Stimulated activated CD4-positive, alpha-beta T cell treated with anti-CD3 and anti-CD28 coated beads, Interleukin-4, amount 100 ng/mL, for 48 hours (primary cell): ENCODE measurements at places on chromosomes 1 and 21.

DNA sequence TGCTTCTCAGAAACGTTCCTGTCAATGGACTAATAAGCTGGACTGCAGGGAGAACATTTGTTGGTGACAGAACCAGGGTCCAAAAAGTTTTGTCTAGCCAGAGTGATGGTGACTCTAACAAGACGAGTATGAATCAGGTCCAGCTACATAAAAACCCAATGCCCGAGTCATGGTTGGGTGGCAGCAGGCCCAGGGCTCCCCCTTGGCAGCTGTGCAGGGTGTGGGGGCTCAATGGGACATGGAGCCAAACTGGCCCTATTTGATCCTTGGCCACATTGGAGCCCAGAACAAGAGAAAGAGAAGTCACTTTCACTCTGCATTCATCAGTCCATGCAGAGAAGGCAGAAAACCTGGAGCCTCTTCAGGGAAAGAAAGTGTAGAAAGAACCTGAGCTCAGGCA is 37.9 kb upstream of the TENT5C start:
- no peak for DNase-seq

- no peak for DNase-seq
These were observed 55.3 kb upstream of the DSCAM start for GRCh38 chr21:40902299-40902698.

DNA sequence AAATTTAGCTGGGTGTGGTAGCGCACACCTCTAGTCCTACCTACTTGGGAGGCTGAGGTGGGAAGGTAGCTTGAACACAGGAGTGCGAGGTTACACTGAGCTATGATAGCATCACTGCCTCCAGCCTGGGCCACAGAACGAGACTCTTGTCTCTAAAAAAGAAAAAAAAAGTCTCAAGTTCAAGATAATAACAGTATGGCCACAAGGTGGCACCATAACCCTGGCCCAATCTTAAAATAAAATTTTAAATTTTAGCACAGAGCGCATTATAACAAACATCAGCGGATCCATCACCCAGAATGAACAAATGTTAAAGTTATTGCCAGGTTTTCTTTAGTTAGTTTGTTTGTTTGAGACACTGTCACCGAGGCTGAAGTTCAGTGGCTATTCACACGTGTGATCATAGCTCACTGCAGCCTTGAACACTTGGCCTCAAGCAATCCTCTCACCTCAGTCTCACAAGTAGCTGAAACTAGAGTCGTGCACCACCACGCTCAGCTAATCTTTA is 2.9 kb upstream of the HTR6 start:
- DNase-seq, result no peak

GRCh38 chr1:101595881-101596374 is 359.1 kb downstream of the S1PR1 start:
- no peak for DNase-seq

DNA sequence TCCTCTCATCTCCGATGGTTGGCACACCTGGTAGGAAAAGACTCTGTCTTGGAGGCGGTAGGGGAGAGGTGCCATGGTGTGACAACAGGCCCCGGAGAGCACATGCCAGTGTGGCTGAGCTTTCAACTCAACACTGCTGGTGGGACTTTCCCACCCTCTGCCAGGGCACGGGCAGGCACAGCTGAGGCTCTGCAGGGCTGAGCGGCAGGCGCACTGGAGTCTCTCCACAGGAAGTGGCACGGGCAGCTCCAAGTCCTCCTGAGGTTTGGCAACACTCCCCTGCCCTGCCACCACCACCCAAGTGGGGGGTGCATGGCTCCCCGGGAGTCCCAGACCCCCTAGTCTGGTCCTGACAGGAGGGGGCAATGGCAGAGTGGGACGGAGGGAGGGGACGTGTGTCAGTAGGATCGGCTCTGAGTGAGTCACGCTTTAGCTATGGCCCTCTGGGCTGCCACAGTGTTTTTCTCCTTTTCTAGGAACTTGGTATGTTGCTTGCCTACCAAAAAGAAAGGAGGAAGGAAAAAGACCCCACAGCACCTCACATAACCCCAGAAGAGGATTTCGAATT is 27.3 kb upstream of the EVA1B start:
- no peak for DNase-seq

GRCh38 chr21:42195378-42196031 is 23.4 kb upstream of the ABCG1 start:
- no peak for DNase-seq

DNA sequence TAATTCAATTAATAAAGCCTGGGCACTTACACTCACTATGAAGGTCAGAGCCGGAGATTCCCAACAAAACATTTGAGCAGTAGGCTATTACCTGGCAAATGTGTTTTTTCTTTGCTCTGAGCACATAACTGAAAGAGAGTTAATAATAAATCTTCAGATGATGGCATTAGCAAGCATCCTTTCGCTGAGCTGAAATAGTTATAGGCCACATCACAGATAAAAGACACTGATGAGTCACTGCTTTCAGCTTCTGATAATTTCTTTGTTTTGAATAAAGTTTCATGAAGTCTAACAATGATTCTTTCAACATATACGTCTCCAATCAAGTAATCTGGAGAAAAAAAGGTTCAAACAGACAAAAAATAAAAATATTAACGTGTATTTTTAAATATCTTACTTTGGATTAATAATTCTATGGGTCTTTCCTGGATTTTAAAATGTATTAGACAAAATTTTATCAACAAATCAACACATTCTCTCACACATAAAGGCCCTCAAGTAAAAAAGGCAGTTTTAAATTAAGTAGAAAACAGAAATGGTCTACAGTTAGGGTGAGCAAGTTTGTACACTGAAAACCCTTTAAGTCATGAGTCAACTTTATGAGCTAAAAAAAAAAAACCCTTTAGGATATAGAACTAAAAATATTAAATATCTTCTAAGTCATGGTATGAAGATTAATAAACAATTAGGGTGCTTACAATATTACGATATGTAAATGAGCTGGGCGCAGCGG is 33.1 kb downstream of the LTN1 start:
- DNase-seq, result no peak

GRCh38 chr21:20639026-20639425 is 359.2 kb upstream of the NCAM2 start:
- no peak for DNase-seq

GRCh38 chr1:11054666-11055065 is 5.2 kb downstream of the SRM start:
- DNase-seq, result no peak

DNA sequence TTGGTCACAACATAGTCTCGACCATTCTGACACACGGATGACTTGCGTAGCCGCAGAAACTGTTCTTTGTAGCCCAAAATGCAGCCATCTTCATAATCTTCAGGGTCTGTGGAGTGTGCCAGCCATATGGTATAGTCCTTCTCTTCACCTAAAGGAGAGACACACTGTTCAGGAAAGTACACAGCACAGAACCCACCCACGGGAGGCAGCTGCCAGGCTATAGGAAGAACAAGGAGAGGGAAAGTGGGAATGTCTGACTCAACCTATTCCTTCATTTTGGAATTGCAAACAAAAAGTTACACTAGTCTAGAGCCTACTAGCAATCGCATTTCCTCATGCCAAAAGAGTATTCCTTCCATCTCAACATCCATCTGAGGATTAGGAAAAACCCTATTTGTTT is 16.2 kb upstream of the MYBPHL start:
- no peak for DNase-seq

DNA sequence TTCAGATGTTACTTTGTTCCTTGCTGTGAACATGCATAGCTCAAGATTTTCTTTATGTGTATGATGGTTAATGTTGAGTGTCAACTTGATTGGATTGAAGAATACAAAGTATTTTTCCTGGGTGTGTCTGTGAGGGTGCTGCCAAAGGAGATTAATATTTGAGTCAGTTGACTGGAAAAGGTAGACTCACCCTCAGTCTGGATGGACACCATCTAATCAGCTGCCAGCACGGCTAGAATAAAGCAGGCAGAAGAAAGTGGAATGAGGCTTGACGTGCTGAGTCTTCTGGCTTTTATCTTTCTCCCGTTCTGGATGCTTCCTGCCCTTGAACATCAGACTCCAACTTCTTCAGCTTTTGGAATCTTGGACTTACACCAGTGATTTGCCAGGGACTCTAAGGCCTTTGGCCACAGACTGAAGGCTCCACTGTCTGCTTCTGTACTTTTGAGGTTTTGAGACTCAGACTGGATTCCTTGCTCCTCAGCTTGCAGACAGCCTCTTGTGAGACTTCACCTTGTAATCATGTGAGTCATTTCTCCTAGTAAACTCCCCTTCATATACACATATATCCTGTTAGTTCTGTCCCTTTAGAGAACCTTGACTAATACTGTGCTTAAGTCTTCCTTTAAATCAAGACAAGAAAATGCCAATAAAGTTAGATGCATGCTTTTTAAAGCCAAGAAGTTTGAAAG is 626.6 kb downstream of the KCNT2 start:
- DNase-seq, result no peak

- DNase-seq, result no peak
These were observed 885.2 kb upstream of the ADGRL2 start for GRCh38 chr1:80915491-80915890.

DNA sequence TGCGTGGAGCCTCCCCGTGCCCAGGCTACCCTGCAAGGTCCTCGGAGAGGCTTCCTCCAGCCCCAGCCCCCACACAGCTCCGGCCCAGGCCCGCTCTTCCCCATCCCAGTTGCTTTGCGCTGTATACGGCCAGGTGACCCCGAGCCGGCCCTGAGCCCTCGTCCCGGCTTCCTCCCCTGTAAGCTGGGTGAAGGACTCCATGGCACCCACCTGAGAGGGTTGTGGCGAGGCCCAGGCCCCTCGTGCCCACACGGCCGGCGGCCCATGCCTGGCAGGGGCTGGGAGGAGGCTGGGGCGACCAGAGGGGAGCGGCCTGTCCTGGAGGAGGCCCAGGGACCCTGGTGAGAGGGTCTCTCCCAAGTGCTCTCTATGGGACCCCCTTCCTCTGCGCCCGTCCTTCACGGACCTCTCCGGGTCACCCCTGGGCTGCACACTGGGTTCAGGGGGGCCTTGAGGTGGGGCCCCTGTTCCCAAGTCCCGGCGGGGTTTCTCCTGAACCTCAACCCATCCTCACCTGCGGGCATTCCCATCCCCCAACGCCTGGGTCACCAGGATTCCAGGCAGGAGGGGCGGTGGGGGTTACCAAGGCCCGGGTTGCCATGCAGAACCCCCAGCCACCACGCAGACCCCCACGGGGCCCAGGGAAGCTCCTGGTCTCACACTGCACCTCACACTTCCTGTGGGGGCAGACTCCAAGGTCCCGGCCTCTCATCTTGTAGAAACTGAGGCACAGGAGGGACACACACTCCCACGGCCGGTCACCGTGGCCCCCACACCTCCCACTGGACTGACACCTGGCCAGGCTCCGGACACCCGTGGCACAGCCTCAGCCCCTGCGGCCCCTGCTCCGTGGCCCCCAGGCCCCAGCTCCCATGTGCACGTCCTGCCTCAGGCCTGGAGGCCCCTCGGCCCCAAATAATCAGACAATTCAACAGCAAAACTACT is 25.2 kb downstream of the COL6A1 start:
- no peak for DNase-seq

GRCh38 chr1:151693057-151693651 is 23.4 kb downstream of the CELF3 start:
- DNase-seq, result no peak

DNA sequence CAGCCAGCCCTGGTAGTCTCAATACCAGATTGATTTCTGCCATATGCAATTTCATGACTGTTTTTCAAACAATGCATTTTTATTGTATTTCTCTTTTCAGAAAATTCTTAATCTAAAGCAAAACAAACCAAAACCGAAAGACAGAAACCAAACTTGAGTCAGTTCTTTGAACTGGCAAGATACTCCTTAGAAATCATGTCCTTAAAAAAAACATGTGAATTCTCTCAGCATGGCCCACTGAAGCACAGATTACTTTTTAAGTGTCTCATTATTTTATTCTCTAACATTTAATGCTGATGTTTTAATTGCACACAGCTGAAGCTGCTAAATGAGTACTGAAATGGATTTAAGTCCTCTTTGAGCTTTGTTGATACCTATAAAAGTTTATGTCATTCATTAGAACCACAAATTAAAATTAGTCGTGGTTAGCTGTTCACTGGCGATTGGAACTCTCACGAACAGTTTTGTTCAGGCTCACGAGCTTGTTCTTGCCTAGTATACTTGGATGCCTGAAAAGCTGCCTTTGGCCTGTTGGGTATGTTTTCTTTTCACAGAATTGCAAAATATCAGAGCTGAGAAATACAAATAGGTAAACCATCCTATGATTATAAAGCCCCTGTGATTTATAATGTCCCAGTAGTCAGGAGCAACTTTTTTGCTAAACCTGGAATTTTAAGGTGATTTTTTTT is 87.5 kb downstream of the CAMTA1 start:
- no peak for DNase-seq

GRCh38 chr1:17016317-17016661 is 4.6 kb upstream of the ATP13A2 start:
- DNase-seq, result no peak

- no peak for DNase-seq
These were observed 26.8 kb upstream of the CD1D start for GRCh38 chr1:158153746-158154444.

DNA sequence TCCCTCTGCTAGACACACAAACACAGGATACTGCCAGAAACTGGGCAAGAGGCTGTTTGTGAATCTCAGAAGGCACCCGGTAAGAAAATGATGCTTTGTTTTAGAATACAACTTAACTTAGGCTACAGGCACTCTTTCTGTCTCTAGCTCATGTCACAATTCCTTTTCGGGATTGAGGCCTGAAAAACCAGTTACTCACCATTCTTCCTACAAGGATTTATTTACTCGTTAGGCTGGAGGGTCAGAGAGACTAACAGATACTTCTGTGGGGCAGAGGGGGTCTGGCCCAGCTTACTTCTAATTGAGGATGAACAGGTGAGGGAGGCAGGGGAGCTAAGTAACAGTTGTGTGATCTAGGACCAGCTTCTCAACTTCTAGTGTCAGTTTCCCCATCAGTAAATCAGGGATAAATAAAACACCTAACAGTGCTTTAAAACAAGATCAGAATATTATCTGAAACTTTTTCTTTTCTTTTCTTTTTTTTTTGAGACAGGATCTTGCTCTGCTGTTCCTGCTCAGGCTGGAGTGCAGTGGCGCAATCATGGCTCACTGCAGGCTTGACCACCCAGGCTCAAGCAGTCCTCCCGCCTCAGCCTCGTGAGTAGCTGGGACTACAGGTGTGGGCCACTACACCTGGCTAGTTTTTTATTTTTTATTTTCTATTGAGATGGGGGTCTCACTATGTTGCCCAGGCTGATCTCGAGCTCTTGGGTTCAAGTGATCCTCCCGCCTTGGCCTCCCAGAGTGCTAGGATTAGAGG is 31.9 kb downstream of the NFYC start:
- DNase-seq, result no peak

- no peak for DNase-seq
These were observed 111.4 kb upstream of the TIAM1 start for GRCh38 chr21:31455506-31455905.

- DNase-seq, result no peak
These were observed 6.0 kb downstream of the POFUT2 start for GRCh38 chr21:45281411-45282282.

- no peak for DNase-seq
These were observed 20.5 kb downstream of the WLS start for GRCh38 chr1:68211761-68212380.

GRCh38 chr1:21651214-21652042 is 17.7 kb downstream of the RAP1GAP start:
- no peak for DNase-seq
